Kasumi-1 (cell line): ENCODE measurements at places on chromosomes 4 and X.
A peak's percentile ranks its signal among the peaks of the same experiment; 100 is the strongest.

DNA sequence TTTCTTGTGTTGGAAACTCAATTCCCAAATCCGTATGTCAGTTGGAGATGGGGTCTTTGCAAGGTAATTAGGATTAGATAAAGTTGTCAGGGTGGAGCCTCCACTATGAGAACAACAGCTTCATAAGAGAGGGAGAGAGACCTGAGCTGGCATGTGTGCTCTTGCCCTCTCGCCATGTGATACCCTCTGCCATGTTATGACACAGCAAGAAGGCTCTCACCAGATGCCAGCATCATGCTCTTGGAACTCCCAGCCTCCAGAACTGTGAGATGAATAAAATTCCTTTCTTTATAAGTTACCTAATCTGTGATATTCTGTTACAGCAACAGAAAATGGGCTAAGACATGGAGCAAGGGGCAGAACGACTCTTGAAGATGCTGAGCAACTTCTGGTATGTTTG lies 201.9 kb upstream of the BOD1L1 start:
- DNase-seq, result no peak

DNA sequence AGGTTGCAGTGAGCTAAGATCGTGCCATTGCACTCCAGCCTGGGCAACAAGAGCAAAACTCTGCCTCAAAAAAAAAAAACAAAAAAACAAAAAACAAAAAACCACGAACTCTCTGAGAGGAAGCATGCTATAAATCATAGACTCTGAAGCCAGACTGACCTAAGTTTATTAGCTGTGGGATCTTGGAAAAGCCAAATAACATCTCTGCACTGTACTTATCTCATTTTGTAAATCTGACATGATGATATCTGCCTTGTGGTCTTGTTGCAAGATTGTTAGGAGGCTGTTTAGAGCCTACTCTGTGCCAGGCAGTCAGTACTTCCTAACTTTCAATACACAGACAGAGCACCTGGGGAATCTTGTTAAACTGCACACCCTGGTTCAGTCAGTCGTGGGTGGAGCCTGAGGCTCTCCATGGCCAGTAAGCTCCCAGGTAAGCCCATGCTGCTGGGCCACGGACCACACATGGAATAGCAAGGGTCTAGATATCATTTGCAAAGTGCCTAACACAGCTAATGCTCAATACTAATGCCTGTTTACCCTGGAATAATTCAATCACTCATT lies 107.6 kb upstream of the SMIM10 start:
- DNase-seq, result no peak

- no peak for DNase-seq
Observed at GRCh38 chr4:78939667-78940008, 400 bp upstream of the PAQR3 start.

GRCh38 chr4:136078976-136079375 lies 1453.3 kb downstream of the PCDH18 start:
- DNase-seq, result peak; percentile 45

GRCh38 chrX:48711929-48712505 lies 15.5 kb downstream of the SUV39H1 start:
- DNase-seq, result no peak

DNA sequence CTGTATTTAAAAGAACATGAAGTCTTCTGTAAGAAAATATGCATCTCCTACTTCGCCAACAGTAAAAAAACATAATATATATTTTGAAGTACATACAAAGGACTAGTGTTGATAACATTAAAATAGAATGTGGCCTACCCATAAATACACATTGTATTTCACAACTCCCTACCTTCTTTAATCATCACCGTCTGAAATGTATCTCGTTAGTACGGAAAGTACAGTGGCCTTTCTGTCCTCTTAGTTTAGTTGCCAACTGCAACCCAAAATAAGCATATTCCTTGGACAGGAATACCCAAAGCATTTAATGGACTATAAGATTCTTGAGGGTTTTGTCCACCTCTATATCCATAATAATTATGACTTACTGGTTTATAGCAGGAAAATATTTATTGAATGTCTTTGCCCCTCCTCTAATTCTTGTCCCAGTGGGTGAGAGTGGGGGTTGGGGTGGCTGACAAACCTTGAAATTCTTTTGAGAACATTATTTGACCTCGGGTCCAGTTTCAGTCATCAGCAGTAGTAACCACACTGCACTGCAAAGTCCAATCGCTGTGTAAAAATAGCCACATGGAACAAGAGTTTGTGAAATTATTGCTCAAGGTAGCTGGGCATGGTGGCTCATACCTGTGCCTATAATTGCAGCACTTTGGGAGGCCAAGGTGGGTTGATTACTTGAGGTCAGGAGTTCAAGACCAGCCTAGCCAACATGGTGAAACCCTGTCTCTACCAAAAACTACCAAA lies 474.5 kb downstream of the KLHL13 start:
- DNase-seq, result no peak

DNA sequence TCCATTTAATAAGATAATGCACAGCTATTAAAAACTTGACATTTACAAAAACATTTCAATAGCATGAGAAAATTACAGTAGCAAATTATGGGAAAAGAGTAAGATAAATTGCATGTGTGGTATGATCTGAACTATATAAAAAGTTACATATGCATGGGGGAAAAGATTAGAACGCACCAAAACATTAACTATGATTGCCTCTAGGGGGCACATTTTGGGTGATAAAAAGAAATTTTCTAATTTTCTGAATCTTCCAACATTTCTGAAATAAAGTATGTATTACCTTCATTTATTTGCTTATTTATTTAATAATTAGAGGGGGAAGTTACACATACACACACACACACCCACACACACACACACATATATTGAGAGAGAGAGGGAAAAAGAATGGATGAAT lies 19.6 kb upstream of the KDM5C start:
- DNase-seq, result peak; percentile 25

GRCh38 chr4:120864969-120865368 lies 57.6 kb downstream of the PRDM5 start:
- DNase-seq, result no peak

GRCh38 chr4:55351824-55352223 lies 5.8 kb downstream of the SRD5A3 start:
- no peak for DNase-seq

- DNase-seq, result no peak
Observed at GRCh38 chr4:57200799-57201327, 90.7 kb upstream of the IGFBP7 start.

DNA sequence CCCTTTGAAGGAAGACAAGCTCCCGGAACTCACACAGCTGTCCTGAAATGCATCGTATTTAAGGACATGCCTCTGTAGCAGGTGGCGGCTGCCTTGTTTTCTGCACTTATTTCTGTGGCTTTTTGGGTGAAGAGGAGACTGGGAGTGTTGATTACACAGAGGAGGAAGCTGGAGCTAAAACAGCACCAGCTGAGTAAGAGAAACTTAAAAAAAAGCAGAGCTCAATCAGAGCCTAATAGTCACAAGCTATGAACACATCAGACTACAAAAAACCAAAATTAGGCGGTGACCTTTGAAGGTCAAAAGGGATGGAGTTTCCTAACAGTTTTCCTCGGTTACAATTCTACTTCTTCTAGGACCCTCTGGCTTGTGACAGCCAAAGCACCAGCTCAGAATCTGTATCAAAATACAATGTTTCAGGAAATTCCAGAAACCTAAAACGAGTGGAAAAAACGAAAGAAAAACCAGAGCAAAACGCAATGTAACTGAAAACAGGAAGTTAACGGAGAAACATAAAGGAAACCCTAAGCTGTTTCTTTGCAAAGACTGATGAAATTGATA lies 13.5 kb downstream of the PRKX start:
- DNase-seq, result peak; percentile 12

- no peak for DNase-seq
Observed at GRCh38 chr4:25638221-25638601, 17.4 kb upstream of the SLC34A2 start.

- DNase-seq, result no peak
Observed at GRCh38 chr4:41297832-41298231, 41.1 kb downstream of the UCHL1 start.

GRCh38 chr4:30821275-30821674 lies 101.1 kb downstream of the PCDH7 start:
- no peak for DNase-seq

DNA sequence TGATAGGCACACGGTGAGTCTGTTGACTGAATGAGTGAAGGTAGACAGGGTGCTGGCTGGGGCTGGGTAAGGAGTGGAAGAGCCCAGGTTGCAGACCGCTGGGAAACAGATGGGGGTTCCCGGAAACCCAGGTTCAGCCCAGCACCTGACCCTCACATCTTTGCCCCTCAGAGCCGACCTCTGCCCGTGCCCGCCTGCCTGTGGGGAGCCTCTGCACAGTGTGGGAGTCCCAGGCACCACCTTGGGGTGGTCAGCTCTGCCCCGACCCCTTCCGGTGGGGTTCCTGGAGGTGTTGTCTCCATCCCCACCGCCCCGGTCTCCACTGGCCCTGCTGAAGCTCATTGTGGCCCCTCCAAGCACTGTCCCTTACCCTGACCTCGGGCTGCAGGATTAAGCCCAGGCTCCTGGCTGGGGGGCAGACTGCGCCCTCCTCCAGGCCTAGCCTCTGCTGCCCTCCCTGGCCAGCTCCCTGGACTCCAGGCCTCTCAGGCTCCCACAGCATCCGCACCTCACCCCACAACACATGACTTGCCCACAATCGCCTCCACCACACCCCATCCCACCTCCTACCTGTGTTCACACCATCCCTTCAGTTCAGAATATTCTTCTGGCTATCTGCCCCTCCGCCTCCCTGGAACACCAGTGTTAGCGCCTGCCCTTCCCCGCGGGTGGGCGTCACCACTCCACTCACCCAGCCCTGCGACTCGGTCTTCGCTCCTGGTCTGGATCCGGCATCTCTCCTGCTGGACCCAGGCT lies 21.4 kb downstream of the HMX1 start:
- no peak for DNase-seq

DNA sequence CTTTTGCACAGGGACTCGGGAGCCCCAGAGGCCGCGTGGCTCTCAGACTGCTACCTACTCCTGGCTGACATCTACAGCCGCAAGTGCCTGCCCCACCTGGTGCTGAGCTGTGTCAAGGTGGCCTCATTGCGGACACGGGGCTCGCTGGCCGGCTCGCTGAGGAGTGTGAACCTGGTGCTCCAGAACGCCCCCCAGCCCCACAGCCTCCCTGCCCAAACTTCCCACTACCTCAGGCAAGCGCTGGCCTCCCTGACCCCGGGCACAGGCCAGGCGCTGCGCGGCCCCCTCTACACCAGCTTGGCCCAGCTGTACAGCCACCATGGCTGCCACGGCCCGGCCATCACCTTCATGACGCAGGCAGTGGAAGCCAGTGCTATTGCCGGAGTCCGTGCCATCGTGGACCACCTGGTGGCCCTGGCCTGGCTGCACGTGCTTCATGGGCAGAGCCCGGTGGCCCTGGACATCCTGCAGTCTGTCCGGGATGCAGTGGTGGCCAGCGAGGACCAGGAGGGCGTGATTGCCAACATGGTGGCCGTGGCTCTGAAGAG lies 28.8 kb downstream of the SH3TC1 start:
- no peak for DNase-seq

DNA sequence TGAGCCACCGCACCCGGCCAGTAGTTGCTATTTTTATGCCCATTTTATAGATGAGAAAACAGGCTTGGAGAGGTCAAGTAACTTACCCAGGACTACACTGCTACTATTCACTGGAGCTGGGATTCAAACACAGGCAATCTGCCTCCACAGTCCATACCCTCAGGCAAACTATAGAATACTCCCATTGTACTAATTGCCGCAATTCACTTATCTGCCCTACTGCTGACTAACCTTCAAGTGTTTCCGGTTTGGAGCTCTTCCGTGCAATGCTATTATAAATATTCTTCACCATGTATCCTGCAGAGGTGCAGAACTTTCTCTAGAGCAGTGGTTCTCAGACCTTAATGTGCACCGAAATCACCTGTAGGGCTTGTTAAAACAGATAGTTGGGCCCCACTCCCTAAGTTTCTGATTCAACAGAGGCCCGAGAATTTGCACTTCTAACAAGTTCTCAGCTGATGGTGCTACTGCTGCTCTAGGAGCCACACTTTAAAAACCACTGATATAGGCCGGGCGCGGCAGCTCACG lies 1.9 kb upstream of the G3BP2 start:
- no peak for DNase-seq

GRCh38 chrX:132740316-132741123 lies 217.9 kb downstream of the HS6ST2 start:
- peak; percentile 0 for DNase-seq

DNA sequence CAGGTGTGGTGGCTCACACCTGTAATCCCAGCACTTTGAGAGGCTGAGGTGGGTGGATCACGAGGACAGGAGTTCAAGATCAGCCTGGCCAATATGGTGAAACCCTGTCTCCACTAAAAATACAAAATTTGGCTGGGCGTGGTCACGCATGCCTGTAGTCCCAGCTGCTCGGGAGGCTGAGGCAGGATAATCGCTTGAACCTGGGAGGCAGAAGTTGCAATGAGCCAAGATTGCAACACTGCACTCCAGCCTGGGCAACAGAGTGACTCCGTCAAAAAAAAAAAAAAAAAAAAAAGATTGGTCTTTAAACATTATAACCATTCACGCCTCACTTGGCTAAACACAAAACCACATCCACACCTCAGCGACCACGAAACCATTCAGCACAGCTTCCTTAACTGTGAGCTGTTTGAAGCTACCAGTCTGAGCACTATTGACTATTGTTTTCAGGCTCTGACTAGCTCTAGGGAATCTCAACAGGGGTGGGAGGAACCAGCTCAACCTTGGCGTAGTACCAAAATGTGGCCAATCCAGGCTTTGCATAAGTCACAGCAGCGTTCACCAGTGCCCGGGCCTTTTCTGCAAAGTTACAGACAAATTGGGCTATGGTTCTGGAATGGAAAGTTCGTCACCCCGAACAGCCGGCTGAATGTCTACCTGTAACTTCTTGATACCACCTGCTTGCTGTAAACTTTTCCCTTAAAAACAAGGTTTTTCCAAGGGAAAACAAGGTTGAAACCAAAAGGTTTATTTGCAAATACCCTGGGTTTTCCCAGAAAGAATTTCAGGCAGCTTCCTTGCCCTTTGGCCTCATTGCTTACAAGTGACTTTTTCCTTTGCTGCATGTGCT lies 73.6 kb upstream of the DHX15 start:
- peak; percentile 40 for DNase-seq

DNA sequence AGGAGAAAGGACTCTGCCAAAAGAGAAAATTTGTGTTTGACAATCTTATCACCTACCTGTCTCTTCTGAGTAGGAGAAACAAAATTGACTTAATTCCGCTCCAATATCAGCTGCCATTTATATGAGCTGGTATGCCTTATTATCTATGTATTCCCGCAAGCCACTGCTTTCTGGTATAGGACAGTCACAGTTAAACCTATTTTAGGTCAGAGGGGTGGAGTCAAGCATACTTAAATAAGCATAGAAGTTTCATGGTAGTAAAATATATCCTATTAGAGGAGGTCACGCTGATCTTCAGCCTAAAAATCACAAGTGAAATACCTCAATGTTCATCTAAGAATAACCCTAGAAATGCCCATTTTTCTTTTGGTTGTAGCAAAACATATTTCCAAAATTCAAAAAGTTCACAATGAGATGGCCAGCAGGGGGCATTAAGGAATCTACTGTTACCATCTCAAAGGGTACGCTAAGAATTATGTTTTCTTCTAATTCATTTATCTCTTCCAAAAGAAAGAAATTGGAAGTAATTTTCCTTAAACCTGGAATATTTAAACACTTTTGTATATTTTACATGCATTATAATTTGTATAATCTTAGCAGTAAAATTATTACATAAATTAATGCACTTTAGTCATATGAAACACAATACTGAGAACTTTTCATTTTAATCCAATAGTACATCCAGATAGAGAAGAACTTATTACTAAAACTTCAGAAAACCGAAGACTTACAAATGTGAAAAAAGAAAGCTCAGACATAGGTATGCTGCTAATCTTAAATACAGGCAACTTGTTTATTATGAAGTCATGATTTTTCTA lies 10.5 kb downstream of the PPAT start:
- peak; percentile 96 for DNase-seq

- no peak for DNase-seq
Observed at GRCh38 chr4:127506283-127506682, 126.5 kb upstream of the INTU start.

GRCh38 chrX:2503591-2504500 lies 3.1 kb upstream of the DHRSX start:
- no peak for DNase-seq
